Activated gamma-delta T cell treated with Interleukin-2 at 50 U/mL for 16 hours (primary cell): ENCODE measurements at places on chromosomes 5 and 9.

GRCh38 chr5:105882956-105883481 is 1787.7 kb downstream of the EFNA5 start:
- DNase-seq: no peak

- DNase-seq: no peak
These were observed 687.1 kb downstream of the TAF11L14 start for GRCh38 chr5:18321262-18321942.

GRCh38 chr5:33583332-33583731 is 142.6 kb downstream of the TARS1 start:
- DNase-seq: no peak

DNA sequence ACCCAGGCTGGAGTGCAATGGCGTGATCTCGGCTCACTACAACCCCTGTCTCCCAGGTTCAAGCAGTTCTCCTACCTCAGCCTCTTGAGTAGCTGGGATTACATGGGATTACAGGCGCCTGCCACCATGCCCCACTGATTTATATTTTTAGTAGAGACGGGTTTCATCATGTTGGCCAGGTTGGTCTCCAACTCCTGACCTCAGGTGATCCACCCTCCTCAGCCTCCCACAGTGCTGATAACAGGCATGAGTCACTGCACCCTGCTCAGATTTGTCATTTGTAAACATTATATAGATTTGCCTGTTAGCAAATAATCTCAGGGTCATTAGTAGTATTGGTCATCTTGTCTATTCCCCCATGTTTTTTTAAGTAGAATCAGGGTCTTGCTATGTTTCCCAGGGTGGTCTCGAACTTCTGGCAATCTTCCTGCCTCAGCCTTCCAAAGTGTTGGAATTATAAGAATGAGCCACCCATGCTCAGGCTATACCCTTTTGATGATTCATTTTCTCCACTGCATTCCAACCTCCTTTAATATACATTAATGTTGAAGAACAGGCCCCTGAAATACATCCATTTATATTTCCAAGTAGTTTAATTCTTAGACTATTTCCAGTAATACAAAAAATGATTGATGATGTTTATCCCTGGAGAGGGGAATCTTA is 17.3 kb downstream of the CENPH start:
- DNase-seq: no peak

DNA sequence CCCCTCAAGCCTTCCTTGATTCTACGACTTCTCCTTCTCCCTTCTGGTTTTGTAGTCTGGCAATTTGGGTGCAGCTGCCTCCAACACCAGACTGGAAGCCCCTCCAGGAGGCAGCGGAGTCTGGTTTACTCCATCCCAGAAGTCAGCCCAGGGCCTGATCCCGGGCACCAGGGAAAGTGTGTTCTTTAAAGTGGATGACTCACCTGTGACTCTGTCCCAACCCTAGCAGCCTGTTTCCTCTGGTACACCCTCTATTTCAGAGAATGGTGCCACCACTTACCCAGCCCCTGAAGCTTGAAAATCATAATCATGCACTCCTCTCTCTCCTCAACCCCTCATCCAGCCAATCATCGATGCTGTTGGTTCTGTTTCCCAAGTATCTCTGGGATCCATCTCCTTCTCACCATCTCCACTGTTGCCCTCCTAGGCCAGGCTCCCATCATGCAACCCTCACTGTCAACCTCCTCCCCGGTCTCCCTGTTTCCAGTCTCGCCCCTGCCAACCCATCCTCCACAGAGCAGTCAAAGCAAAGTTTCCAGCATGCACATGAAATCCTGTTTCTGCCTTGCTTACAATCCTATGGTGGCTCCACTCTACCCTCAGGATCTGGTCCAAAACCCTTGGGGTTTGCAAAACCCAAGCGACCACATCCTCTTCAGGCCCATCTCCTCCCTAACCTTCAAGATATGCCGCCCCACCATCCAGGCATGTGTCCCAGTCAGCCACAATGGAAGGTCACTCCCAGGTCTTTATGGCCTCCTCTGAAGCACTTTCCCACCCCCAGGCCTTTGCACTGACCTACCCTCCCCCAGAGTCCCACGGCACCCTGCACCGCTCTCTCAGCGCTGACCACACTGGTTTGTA is 10.5 kb downstream of the LHX6 start:
- DNase-seq: no peak

DNA sequence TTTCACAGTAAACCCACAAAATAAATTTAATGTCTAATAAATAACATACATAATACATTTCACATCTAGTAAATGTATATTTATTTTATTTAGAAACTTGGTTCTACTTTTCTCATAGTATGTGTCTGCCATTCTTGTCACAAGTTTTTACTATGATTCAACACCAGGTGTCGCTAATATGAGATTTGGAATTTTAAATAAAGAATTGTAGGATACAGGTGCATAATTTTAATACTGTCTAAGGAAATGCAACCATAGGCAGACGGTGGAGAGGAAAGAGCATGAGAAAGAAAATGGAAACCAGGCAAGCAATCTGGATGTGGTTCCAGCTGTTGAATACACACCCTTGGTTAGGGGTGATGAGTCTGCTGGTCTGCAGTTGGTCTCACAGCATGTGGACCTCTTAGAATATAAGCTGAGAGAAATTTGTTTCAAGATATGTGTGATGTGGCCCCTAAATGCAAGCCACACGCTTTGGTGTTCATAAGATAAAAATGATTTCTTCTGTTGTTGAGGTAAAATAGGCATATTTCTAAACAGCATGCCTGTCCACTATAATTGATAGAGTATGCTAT is 114.7 kb upstream of the TXNDC8 start:
- DNase-seq: no peak

GRCh38 chr5:89452081-89452480 is 569.1 kb upstream of the MEF2C start:
- DNase-seq: no peak

- DNase-seq: no peak
These were observed 367.7 kb upstream of the RFX3 start for GRCh38 chr9:3893519-3893918.

DNA sequence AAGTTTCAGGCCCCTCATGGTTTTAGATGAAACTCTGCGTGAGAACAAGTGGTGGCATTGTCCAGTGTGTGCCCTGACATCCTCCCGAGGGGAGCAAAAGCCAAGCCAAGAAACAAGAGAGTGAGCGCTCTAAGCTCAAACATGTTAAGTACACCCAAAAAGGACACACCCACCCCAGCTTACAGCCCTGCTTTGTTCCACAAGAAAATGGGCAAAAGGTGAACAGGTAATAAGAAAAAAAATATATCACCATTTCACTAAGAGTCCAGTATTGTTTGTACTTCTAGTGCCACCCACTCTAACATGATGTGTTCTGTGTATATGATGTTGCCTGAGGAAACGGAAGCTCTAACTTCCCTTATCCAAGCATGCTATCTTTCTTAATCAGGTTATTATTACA is 278.2 kb downstream of the SLIT3 start:
- no peak for DNase-seq

DNA sequence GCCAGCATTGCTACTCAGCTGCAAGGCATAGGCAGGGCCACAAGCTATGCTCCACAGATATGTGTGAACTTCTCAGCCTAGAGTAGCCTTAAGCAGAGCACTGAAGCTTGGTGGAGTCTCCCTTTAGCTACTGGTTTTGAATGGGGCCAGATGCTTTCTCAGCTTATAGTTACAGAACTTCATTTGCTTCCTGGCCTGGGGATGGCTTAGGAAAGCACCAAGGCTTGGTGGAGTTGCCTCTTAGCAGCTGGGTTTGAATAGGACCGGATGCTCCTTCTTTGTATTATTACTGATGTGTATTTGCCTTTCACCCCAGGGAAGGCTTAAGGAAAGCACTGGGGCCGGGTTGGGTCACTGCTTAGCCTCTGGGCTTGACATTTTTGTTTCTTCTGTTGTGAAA is 497.8 kb upstream of the SEMA6A start:
- no peak for DNase-seq

GRCh38 chr5:124639095-124639665 is 107.3 kb downstream of the ZNF608 start:
- DNase-seq: no peak

DNA sequence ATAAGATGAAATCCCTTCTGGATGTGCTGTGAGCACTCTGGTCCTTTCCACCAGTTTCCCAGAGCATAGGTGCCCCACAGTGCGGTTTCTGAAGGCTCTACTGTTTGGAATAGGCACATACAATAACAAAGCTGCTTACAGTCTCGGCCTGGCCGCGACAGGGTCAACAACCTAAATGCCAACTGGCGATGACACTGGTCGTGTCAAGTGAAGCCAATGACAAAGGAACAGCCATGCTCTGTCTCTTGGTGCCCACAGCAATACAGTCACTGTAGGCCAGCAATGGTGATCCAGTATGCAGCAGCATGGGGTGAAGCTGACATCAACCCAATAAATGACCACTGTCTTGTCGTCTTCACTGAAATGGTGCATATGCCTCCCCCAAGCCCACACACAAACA is 47.8 kb upstream of the EQTN start:
- no peak for DNase-seq

DNA sequence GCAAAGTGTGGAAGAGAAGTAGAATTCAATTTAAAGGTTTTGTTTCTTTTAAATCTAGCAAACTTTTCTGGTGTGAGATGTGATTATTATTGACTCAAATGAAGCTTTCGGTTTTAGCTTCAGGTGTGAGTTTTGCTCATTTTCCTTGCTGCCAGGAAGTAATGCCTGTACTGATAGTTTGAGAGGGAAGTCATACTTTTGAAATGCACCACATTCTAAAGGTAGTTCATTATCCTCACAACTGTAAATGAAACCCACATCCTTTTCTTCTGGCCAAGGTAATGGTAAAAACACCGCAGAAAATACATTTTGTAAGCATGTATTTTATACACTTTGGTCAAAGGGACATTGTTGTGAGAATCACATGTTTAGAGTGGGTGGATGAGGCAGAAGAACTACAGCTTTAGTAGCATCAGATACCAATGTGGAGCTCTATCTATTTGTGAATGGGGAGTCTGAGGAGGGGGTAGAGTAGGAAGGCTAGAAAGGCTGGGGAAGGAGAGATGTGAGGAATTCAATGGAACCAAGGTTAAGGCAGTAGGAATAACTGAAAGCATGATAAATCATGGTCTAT is 167.0 kb upstream of the CDKN2B start:
- DNase-seq: no peak
